RPMI7951 (cell line): ENCODE measurements at places on chromosomes 4 and X. TPM values are rescaled to one million over a fixed set of nuclear protein-coding genes. Genes with fewer than 3 reads are reported as not detected.

FRG2 gene
- 0.88 and 0.96 TPM in 2 replicates for total RNA-seq

SLIT2 gene
- 12.7 and 13.8 TPM in 2 replicates for total RNA-seq

SPANXB1 gene
- total RNA-seq = 7.0 and 8.7 TPM in 2 replicates

ZCCHC18 gene
- total RNA-seq = 0.20 TPM in 1 of 2 replicates, not detected in the other

CLDN24 gene
- not detected in 2 replicates for total RNA-seq

GLRA2 gene
- not detected in 2 replicates for total RNA-seq

SORCS2 gene
- 2.0 and 2.9 TPM in 2 replicates for total RNA-seq

ARR3 gene
- total RNA-seq = not detected in 2 replicates

ACE2 gene
- total RNA-seq = not detected in 2 replicates

AADAT gene
- 3.4 and 4.7 TPM in 2 replicates for total RNA-seq

SPANXA1 gene
- total RNA-seq = 3.8 and 69.2 TPM in 2 replicates

SLC34A2 gene
- not detected in 2 replicates for total RNA-seq

EIF1AX gene
- total RNA-seq = 60.5 and 70.7 TPM in 2 replicates

CABS1 gene
- total RNA-seq = not detected in 2 replicates

EPHA5 gene
- total RNA-seq = 0.29 and 0.36 TPM in 2 replicates

RHOXF2B gene
- 0.24 TPM in 1 of 2 replicates, not detected in the other for total RNA-seq

CT45A2 gene
- total RNA-seq = not detected in 2 replicates

C1QTNF7 gene
- total RNA-seq = not detected in 2 replicates

CT47B1 gene
- not detected in 2 replicates for total RNA-seq

IL9R gene
- total RNA-seq = 0.10 and 0.12 TPM in 2 replicates

CRMP1 gene
- under 0.01 TPM in 1 of 2 replicates, not detected in the other for total RNA-seq

PDGFC gene
- 54.7 and 58.9 TPM in 2 replicates for total RNA-seq

POLA1 gene
- total RNA-seq = 26.2 and 28.6 TPM in 2 replicates

TMPRSS11A gene
- not detected in 2 replicates for total RNA-seq

SLC25A6 gene
- 89.4 and 116 TPM in 2 replicates for total RNA-seq

ARHGAP6 gene
- total RNA-seq = not detected in 2 replicates

SSX2 gene
- not detected in 2 replicates for total RNA-seq

CLDN2 gene
- not detected in 2 replicates for total RNA-seq
